T-helper 17 cell (primary cell): ENCODE measurements at places on chromosomes 1 and 21.

- DNase-seq: no peak
These were observed 1.3 kb upstream of the IFNAR2 start for GRCh38 chr21:33228455-33228854.

DNA sequence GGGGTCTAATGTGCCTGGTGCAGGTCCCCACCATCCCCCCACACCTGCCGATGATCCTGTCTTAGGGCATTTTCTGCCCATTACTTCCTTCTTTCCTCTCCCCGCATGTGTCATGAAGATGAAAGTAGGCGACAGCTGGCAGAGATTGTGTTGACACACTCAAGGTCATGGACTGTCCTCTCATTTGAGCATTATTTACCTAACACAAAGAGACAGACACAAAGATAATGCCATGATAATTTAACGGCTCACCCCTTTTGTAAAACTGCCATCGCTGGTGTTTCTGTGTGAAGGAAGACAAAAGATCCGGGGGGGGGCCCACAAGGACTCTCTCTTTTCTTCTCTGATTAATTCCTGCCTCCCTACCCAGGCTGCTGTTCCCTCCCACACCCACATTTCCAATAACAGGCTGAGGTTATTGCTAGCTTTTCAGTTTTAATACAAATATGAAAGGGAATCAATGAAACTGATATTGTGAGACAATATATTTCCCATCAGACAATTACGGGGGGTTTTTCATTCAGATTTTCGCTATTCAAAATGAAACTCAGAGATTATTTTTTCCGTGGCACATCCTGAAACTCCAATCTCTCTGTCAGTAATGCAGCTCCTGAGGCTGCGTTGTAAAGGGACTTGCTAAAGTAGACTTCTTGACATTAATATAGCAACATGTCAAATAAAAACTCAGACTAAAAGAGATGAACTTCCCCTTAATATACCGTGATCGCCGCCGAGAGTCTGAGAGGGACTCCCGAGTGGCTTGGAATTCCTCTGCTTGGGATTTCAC is 561.1 kb downstream of the NPHP4 start:
- no peak for DNase-seq

GRCh38 chr1:89025928-89026327 is 3.3 kb upstream of the GBP3 start:
- no peak for DNase-seq

GRCh38 chr21:39014747-39015146 is 168.5 kb downstream of the PSMG1 start:
- no peak for DNase-seq

- no peak for DNase-seq
These were observed 29.0 kb downstream of the DHCR24 start for GRCh38 chr1:54857746-54858561.

DNA sequence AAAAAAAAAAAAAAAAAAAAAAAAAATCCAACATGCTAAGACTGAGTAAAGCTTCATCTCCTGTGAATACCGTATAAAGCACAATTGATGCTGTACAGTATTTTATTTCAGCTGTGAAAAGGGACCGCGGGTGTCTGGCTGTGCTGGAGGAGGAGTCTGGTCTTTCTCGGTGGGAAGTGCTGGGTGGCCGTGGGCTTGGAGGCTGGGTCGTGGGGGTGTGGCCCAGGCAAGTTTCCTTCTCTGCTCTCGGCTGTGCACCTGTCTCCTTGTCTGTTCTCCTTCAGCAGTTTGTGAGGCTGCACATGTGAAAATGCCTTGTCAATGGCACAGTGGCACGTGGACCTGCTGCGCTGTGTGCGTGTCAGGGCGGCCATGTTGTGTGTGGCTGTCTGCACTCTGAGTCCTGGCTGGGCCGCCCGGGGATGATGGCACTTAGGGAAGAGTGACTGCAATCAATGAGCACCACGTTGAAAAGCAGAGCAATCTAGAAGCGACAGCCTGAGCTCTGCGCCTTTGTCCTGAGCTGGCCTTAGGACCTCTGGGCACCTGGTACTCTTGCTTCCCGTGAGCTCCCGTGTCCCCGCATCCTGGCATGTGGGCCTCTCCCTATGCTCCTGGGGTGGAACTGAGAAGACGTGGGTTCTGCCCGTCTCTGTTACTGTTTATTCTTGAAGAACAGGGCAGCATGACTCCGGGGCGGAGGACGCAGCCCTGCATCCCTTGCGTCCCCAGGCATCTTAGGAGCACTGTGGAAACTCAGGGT is 14.5 kb downstream of the AGPAT3 start:
- no peak for DNase-seq

GRCh38 chr1:206898089-206898914 is 1.1 kb downstream of the IL24 start:
- DNase-seq: no peak

DNA sequence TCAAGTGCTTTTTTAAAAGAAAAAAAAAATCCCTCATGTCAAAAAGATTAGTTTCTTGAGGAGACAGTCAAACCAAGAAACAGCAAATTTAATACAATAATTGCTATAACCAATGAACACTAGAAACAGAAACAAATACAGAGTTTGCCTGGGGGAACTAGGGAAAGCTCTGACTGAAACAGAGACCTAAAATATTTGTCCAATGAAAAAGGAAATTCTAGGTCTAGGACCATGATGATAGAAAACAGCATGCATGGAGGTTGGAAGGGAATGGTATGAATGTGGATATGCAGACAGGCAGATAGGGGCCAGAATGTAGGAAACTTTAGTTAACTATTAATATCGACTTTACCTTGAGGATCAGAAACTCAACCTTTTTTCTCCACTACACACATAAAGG is 31.4 kb downstream of the RNF115 start:
- DNase-seq: no peak

GRCh38 chr1:221411283-221411682 is 330.6 kb downstream of the DUSP10 start:
- no peak for DNase-seq

GRCh38 chr1:188642704-188643103 is 1814.0 kb downstream of the PLA2G4A start:
- DNase-seq: no peak

GRCh38 chr1:26542771-26543451 is 13.3 kb downstream of the RPS6KA1 start:
- no peak for DNase-seq

DNA sequence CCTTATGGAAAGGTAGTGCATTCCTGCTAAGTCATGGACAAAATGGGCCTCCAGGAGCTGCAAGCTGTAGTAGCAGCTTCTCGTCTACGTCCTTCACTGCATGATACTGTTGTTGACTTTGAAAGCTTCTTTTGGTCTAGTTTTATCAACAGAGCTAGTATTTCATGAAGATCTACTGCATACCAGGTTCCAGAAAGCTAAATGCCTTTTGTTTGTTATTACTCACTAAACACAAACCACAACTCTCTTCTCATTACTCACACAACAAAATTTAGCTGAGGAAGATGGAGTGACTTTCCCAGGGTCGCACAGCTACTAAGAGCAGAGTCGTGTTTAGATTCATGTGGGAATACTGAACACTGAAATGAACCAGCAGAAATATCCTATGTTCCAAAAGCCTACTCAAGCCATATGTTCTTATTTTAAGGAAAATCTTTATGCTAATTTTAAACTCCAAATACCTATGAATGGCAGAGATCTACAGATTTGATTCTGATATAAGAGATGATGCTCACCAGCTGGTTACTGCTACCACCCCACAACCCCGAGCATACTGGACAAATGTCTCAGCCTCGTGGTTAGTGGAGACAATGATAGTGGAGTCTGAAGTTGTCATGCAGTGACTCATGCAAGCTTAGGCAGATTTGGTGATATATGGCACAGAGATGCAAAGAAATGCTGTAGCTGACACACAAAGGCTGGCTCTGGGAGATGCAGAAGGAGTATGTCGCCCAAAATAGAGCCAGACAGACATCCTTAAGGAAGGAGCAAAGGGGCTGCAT is 20.6 kb downstream of the PGBD2 start:
- no peak for DNase-seq

- DNase-seq: no peak
These were observed 6.3 kb upstream of the TMEM39B start for GRCh38 chr1:32066489-32066873.

DNA sequence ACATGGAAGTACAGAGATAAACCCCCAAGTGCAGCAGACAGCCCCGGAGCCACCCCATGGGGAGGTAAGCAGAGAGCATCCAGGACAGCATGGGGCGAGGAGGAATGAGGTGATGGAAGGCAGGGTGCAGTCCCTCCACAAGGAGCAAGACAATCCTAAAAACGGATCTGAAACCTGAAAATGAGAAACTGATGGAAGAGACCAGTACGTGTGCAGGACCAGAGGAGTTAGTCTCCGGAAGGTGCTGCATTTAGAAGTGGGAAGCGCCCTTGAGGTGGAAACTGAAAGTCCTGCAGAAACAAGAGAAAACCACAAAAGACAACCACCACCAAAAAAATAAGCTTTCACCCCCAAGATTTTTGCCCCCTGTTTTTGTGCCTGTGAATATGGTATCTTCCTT is 17.4 kb upstream of the DDOST start:
- DNase-seq: no peak

GRCh38 chr1:64171797-64172281 is 31.6 kb upstream of the UBE2U start:
- DNase-seq: no peak

- no peak for DNase-seq
These were observed 3.4 kb downstream of the PIAS3 start for GRCh38 chr1:145855426-145855948.
